GM04504 (cell line): ENCODE measurements at places on chromosomes 2 and 18.

- no peak for DNase-seq
Measured at GRCh38 chr2:218063486-218063885, 5.6 kb upstream of the RUFY4 start.

DNA sequence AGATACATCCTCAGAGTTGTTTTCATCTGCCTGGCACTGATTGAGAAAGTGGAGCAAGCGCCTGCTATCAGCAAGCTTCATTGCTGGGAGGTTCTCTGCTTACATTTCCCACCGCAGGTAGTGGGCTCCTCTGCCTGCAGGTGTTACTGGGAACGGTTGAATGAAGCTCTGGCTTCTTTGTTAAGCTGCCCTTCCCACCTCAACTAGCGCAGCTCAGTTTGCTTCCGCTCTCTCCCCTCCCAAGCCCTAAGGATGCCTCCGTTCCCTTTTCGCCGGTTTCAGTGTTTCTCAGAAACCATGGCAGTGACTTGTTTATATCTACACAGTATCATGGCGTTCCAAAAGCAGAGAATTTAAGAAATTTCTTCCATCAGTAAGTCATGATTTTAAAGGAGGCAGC lies 72.2 kb upstream of the B3GNT7 start:
- no peak for DNase-seq

- DNase-seq, result no peak
Measured at GRCh38 chr18:6537475-6537874, 122.8 kb upstream of the L3MBTL4 start.

DNA sequence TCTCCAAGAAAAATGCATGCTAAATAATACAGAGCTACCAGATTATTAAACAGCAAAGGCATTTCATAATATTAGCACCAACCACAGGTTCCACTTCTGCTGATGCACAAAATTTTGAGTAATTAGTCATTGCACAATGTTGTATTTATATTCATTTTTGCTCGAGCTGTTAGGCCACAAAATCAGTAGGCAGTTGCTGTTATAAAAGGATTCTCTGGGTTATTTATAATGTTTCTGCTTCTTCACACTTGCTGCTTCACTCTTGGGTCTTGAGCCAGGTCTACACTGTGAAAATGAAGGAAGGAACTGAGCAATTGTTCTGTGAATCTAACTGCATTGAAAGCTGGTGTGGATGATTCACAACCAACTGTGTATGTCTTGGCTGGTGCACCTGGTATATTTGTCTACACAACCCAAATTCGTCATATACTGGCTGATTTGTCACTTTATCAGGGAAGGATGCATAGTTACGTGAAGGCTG lies 38.3 kb downstream of the MRPL33 start:
- DNase-seq, result peak; percentile 32

DNA sequence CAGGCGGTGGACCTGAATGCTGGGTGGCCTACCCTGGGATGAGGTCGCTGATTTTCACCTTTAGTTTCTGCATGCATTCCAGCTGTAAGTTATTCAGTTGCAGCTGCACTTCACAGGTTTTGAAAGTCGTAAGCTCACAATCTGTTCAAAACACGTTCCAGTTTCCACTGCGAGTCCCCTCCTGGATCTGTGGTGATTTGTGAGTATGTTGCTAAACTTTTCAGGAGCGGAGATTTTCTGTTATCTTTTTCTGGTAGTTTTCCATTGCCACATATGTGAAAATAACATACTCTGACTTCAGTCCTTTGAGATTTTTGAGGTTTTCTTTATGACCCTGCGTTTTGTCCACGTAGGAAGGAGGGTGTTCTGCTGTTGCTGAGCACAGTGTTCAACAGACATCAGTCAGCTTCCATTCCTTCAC lies 102.1 kb downstream of the SNTG2 start:
- peak; percentile 14 for DNase-seq

DNA sequence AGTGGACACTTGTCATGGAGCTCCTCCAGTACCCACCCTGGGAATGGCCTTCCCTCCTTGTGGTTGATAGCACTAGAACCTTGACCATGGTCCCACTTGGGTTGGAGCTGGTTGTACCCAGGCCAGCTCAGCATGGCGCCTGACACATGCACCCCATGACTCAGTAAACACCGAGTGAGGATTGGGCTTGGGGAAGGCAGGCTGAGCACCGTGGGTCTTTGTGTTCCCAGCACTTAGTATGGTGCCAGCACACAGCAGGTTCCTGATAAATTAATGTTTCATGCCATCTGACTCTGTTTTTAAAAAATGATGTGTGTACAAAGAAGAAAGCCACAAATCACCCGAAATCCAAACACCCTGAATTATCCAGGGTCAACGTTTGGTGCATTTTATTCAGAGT lies 69.8 kb downstream of the CIB4 start:
- no peak for DNase-seq

DNA sequence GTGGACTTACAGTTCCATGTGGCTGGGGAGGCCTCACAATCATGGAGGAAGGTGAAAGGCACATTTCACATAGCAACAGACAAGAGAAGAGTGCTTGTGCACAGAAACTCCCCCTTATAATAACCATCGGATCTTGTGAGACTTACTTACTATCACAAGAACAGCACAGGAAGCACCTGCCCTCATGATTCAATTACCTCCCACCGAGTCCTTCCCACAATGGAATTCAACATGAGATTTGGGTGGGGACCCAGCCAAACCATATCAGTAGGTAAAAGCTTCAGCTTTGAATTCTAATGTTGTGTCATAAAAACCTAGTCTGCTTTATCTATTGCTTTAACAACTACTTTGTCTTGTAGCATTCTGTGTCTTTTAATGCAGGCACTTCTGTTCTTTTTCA lies 140.4 kb upstream of the PIK3C3 start:
- no peak for DNase-seq

DNA sequence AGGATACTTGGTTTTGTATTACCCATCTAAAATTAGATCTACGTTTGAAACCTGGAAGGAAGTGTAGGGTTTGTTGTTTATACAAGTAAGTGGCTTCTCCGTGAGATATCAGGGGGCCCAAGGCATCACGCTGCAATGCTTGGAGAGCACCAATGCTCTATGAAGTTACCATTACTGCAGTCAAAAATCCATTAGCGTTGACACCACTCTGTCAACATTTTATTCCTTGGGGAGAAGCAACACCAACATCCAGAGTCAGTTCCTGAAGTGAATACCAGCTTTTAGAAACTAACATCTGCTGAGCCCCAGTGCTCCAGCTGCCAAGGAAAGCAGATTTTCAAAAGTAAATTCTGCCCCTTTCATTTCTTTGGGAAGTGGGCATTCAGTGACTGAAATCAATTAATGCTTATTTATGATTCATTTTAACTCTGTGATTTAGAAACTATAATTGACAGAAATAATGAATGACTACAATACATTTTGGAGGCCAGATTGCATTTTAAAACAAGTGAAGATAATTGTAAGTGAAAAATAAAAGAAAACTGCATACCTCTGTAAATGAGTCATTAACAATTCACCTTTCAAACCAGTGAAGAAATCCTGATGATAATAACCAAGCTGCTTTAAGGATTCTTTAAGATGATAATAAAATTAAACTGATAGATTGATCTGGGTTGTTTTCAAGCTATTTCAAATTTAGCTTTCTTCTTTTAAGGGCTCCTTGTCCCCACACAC lies 30.5 kb downstream of the LRP1B start:
- DNase-seq, result no peak

DNA sequence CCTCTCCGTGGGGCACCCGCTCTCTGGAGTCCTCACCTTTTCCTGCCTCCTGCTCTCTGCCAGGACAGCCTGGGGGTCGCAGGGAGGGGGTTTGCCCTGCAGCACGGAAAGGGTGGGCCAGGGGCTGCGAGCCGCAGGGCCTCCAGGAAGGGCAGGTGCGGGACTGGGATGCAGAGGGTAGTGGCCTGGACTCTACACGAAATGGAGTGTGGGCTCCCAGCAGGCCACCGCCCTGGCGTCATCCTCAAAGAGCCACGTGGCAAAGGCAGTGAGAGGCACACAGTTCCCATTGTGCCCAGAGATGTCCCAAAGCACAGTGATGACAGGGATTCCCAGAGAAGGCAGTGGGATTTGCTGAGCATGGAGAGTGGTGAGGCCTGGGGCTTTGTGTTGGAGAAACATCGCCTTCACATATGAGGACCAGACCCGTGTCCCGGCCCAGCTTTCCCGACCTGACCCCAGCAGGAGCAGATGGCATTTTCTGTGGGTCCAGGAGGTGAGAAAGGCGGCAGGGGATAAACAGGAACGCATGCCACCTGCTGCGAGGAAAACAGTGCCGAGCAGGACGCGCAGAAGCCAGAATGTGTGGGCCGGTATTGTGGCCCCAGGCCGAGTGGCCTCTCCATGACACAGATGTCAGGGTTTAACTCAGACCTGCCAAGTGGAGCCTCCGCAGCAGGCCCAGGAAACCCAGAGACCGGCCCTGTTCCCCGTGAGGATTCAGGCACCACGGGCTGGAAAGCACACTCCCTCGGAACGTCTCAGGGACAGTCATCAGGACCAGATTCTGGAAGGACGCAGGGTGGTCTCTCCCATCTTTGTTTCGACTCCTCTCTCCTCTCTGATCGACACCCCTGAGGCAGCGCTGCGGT lies 855.5 kb upstream of the SALL3 start:
- no peak for DNase-seq

DNA sequence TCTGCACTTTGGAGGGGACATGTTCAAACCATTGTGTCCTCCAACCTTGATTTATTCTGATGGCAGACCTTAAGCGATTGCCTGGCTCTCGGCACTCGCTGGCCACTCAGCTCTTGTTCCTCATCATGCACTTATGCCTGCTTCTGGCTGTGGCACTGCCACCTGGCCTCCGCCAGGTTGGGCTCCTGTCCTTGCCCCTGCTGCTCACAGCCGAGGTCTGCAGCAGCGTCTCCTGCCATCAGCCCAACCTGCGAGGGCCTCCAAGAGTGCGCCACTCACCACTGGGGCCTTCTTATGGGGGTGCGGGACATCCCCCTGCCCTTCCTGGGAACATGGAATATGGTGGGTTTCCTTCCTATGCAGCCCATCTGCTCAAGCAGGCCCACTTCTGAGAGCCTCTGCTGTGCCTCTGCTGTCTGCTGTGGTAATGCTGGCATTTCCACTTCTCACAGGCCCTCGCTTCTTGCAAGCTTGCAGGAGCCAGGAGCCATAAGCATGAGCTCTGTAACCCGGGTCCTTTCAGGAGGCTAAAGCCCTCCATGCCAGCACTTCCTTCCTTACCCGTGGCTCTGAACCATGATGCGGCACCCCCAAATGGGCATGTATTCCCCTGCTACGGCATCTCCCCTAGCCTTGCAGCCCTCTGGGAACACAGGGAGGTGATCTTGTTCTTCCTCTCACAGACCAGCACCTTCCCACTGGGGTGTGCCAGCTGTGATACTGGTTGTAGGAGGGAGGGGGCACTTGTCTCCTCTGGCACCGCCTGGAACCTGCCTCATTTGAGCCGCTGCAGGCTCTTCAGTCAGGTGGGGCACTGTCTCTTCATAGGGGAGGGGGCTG lies 58.6 kb upstream of the HS6ST1 start:
- DNase-seq, result no peak

- no peak for DNase-seq
Measured at GRCh38 chr2:144048631-144049060, 471.3 kb downstream of the ZEB2 start.

DNA sequence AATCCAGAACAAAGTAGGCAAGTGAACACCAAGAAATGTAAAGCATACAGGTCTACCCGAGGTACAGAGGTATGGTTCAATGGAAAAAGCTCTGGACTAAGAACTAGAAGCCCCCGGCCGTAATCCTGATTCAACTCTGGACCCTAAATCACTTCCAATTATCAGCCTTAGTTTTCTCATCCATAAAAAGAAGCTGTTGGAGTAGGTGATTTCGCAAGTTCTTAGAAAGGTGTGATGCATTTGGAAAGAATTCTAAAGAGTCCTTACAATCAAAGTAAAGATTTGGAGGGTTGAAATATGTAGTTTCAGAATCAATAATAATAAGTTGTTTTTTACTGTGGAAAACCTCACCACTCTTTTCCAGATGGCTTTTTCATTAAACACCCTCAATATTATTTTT lies 622.1 kb upstream of the ID2 start:
- DNase-seq, result no peak

- no peak for DNase-seq
Measured at GRCh38 chr2:2192091-2192955, 138.8 kb downstream of the MYT1L start.

GRCh38 chr2:49351560-49351959 lies 197.2 kb upstream of the FSHR start:
- DNase-seq, result no peak

GRCh38 chr18:50680966-50681365 lies 121.1 kb downstream of the MAPK4 start:
- no peak for DNase-seq

DNA sequence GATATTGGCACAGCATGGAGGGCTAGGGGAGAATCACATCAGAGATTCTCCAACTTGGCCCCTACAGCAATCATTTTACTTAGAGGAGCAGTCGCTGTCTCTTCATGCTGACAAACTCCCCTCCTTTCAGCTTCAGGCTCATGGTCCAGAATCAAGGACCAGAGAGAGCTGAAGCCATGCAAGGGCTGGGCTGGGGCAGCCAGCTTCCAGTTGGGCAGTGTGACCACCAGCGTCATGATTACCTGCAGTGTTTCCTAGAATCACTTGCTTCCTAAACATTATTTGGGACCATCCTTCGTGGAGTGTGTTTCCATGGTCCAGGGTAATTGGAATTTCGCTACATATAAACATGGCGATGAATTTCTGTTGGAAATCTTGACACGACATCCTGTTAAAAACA lies 54.4 kb downstream of the CAPN13 start:
- no peak for DNase-seq

DNA sequence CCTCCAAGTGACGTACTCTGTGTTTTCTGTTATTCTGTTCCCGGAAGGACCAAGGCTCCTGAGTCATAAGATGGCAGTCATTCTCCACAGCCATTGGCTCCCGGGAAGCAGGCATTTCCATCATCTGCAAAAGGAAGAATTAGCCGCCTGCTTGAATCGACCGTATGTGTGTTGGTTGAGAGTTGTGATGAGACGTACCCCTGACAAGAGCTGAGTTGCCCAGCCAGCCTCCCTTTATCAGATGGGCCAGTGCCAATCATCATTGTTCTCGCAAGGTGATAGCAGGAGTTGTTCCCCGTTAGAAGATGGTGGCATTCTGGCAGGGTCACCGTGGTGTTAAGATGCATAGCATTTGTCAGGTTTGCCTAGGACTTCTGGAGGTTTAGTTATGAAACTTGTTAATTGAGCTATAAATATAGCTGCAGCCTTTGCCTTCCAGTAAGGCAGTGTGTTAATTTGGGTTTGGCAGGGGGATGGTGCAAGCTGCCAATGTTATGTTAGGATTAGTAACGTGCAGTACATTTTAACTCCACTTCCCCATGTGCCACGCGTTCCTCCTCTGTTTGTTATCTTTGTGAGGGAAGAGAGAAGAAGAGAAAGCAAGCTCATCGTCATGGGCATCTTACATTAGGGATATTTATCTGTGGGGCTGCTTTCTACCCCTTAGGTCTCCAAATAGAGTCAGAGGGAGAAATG lies 652.7 kb upstream of the FANCL start:
- no peak for DNase-seq

DNA sequence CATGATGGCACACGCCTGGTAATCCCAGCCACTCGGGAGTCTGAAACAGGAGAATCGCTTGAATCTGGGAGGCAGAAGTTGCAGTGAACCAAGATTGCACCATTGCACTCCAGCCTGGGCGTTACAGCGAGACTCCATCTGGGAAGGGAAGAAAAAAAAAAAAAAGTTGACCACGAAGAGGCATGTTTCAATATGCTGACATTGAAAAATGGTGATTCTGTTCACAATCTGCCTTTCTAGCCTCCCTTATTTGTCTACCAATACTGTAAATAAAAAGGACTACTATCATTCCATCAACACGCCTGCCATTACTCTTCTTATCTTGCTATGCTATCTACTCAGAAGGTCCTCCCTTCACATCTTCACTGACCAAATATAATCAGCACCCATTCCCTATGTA lies 18.4 kb downstream of the GFPT1 start:
- no peak for DNase-seq
